ENCODE measurements at places on chromosomes 2 and 18.

- DNase-seq = no peak
Measured at GRCh38 chr18:33538418-33539042, 39.5 kb upstream of the ASXL3 start.

- DNase-seq = no peak
Measured at GRCh38 chr2:145199827-145200706, 680.1 kb upstream of the ZEB2 start.

GRCh38 chr2:191233533-191233932, 11.7 kb upstream of the MYO1B start:
- DNase-seq = no peak

DNA sequence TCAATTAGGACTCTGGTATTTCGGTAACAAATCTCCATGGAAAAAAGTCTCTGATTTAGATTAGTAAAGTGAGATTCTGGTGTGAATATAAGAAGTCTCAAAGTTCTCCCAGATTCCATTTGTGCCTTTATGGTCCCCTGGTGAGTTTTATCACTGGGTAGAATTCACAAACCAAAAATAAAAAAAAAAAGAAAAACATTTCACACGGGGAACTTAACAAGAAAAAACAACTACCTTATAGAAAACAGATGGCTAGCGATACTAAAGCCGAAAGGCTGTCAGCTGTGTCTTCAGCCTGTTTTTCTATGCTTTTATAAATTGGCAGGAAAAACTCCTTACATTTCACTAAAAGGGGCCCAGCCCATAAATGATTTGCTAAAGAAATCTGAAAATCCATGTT, 50.6 kb downstream of the COL5A2 start:
- DNase-seq = no peak

DNA sequence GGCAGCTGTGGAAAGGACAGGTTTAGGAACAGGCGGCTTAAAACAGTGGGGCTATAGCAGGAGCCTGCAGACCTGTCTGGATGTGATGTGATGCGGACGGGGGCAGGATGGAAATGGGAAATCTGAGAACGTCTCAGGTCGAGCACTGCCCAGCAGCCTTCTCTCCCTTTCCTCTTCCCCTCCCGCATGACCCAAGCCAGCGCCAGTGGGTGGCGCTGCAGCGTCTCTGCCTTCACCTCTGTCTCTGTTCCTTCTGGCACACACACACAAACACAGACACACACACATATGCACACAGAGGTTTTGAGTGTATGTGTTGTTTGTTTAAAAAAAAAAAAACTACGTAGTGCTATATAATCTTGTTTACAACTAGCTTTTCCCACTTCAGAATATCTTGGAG, 82.0 kb upstream of the SLC66A3 start:
- DNase-seq = peak; percentile 8

DNA sequence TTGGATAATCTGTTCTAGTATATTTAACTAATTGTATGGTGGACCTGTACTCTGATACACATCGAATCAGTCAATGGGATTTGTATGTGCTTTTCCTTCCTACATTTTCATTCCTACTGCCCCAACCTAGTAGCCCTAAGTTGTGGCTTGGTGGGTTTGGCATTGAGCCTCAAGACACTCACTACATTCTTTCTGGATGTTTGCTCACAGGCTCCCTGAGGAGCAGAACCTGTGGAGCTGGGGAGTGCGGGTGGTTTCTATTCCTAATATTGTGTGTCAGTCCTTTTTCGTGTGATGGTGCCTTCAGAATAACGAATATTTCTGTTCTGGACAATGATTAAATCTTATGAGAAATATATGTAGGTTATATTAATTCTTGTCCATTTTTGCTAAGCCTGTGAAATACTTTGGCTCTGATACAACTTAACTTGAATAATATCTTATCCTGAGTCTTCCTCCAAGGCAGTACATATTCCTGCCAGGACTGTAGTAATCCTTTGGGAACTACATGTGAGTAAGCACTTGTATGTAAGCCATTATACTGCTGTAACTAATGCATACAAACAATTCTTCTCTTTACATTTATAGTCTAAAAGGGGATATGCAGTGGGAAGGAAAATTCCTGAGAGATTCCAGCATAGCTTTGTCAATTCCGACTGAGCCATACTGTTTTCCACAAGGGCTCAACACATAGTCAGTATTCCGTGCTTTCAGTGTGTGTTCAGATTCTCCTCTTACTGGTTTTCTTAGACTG, 150.6 kb downstream of the AGPS start:
- DNase-seq = no peak

DNA sequence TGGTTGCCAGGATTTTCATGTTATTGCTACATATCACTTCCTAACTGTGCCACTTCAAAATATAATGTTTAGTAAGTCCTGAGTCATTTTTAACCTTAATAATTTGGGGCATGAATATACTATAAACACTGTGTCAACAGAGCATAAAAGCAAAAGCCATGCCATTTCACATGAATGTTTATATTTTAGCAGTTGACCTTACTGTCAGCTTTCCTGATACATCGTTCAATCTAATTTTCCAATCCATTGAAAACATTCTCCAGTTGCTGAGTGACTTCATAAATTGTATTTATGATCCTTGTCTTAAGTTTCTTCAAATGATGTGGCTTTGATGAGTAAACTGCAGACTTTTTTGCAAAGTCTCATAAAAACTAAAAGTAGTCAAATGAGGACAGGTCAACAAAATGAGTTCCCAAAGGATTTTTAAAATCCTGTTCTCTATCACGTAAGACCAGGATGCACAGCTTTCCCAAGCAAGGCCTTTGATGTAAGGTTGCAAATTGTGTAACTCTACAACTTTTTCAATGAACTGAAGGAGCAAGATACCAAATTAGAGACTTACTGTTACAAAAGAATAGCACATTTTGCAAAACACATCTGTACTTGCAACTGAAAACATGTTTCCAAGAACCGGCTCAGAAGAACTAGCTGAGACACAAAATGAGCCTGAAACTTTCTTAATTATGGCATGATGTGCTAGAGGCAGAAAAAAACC, 117.7 kb downstream of the SATB2 start:
- DNase-seq = no peak

DNA sequence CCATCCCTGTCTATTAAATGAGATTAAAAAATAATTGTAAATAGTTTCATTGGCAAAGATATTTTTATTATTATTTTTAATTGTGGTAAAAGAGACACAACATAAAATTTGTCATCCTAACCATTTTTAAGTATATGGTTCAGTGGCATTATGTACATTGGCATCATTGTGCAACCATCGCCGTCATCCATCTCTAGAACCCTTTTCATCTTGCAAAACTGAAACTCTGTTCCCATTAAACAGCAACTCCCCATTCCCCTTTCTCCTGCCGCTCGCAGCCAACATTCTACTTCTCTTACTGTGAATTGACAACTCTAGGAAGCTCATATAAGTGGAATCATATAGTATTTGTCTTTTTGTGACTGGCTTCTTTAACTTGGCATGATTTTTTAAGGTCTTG, 25.3 kb downstream of the LAMA3 start:
- DNase-seq = no peak

DNA sequence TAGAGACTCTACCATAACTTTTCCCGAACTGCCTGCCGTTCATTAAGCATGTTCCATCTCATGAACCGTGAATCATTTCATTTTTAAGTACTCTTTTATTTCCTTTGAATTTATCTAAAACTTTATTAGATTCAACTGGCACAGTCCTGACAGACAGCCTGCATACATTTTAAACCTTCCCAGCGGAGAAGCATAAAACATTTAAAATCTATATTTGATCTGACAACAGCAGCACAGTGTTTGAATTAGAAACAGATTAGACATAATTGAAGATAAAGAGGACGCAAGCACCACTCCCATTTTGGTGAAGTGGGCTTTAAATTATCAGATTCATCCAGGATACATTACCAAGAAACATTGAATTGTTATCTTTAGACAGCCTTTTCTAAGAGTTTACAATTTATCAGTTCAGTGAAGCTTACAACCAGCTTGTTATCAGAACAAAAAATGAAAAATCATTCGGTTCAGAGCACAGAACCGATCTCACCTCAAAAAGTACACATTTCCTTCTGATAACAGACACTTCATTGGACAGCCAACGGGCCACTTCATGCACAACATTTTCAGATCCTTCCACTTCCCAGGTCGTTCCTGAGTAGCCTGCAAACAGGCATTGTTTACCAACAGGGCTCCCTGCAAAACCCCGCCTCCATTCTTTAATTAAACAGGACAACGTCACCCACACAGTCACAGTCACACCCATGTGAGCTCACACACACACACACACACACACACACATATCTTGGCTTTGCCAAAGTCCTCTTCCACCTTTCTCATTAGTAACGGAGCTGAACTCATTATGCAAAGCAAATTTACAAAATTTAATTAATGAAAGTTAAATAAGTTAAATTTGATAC, 171.2 kb downstream of the SP3 start:
- DNase-seq = no peak

DNA sequence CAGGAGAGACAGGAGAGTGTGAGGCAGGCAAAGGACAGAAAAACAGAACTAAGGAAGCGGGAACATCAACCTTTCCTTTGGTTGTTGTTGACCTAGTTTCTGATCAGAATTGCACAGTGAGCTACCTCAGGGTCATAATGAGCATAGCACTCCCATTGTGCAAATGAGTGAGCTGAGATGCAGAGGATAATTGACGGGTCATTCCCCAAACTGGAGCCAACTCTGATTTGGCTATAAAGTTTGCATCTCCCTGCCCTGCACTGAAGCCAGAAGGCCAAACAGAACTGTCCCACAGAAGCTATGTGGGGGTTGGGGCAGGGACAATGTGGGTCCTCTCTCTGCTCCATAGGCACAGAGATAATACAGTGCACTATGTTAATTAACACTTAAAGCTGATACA, 105.6 kb upstream of the KLHL14 start:
- no peak for DNase-seq

GRCh38 chr18:79507076-79507545, 111.4 kb downstream of the NFATC1 start:
- DNase-seq = no peak

DNA sequence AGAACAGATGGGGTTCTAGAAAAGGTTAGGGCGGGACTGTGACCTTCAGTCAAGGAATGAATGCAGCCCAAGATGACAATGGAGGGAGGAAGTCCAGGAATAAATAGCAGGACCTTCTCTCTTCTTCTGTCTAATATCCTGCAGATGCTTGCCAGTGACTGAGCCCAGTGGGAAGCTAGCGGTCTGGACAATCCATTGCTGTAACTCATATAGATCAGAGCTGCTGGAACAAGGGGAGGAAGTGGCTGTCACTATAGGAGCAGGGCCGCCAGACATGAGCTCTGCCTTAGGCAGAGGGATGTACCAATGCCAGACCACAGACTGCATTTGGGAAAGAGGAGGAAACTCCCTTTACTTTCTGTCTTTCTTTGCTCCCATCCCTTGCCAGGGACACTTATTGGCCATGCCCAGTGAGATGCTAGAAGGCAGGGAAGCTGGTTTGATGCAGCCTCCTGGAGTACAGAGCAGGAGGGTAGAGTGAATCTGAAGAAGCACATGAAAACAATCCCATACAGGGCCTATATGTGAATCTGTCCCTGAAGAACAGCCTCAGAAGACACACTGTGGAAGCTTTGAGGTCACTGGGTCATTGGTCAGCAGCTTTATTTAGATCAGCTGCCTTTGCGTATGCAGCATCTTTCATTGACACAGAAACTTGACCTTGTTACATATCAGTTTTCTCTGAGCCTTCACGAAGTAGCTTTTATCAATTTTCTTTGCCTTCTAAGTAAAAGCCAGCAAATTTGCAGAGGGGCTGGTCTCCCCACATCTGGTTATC, 65.4 kb downstream of the CCDC85A start:
- DNase-seq = no peak

- no peak for DNase-seq
Measured at GRCh38 chr2:27988306-27988705, 97.8 kb downstream of the BABAM2 start.

- DNase-seq = no peak
Measured at GRCh38 chr2:102120701-102121159, 21.8 kb upstream of the IL1R1 start.

- DNase-seq = peak; percentile 34
Measured at GRCh38 chr2:27303093-27304025, 4.9 kb downstream of the UCN start.

DNA sequence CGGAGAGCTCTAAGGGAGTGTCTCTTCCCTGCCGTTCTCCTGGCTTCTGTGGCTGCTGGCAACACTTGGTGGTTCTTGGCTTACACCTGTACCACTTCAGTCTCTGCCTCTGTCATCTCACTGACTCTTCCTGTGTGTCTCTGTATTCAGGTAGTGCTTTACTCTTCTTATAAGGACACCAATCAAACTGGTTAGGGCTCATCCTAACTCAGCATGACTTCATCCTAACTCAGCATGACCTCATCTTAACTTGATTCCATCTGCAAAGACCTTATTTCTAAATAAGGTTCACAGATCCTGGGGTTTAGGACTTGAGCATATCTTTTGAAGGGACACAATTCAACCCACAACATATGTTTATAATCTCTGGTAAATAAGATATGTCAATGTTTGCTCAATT, 51.6 kb upstream of the DSEL start:
- DNase-seq = no peak

DNA sequence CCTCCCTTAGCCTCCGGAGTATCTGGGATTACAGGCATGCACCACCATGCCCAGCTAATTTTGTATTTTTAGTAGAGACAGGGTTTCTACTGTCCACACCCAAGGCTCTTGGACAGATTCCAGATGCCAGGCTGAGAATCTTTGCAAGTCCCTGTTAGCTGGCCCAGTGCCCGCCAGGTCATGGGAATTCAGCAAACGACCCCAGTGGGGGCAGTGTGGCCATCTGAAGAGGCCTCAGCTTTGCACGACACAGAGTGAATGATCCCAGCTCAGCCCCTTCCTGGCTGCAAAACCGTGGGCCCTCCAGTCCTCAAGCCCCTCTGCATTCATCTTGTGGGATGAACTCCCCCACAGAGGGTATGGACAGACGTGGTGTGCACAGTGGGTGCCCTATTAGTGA, 179.5 kb upstream of the ID2 start:
- no peak for DNase-seq

GRCh38 chr2:71952572-71953188, 195.0 kb downstream of the CYP26B1 start:
- DNase-seq = no peak

GRCh38 chr18:6521803-6522418, 107.2 kb upstream of the L3MBTL4 start:
- peak; percentile 7 for DNase-seq

- peak; percentile 9 for DNase-seq
Measured at GRCh38 chr2:118851650-118852049, 4.2 kb upstream of the EN1 start.

DNA sequence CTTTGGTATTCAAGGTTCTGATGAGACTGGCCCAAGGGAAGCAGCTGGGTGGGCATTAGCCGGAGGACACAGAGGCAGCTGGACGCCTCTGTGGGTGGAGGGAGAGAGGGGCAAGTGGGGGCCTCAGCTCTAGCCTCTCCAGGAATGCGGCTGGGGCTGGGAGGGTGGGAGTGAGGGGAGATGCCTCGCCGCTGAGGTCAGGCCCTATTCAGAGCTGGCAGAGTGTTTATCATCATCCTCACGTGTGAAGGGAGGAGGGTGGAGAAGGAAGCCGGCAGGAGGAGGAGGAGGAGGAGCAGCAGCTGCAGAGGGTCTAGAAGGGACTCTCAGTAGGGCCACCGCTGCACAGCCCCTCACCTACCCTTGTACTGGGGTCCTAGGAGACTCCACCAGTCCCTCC, 43.1 kb downstream of the TNS1 start:
- DNase-seq = no peak

All from NCI-H526 treated with DMSO at 0.1 percent for 48 hours (cell line).